Left kidney (tissue), 8 donors: ENCODE measurements at places on chromosomes 3 and 15. TPM values are rescaled to one million over a fixed set of nuclear protein-coding genes. Genes with fewer than 3 reads are reported as not detected.

The CIDEC gene
- polyA plus RNA-seq: not detected

The TIGIT gene
- 0.08 TPM for polyA plus RNA-seq

The SERPINI2 gene
- polyA plus RNA-seq: 1.9 TPM

The CDC25A gene
- 14.1 TPM for polyA plus RNA-seq

The PLOD2 gene
- 171 TPM for polyA plus RNA-seq

The MAP1A gene
- polyA plus RNA-seq: 9.3 TPM

The KBTBD13 gene
- 0.07 TPM for polyA plus RNA-seq

The CALML4 gene
- polyA plus RNA-seq: 34.3 TPM

The ITGA11 gene
- 3.6 TPM for polyA plus RNA-seq

The GPR62 gene
- 0.48 TPM for polyA plus RNA-seq

The GPR149 gene
- polyA plus RNA-seq: not detected

DNA sequence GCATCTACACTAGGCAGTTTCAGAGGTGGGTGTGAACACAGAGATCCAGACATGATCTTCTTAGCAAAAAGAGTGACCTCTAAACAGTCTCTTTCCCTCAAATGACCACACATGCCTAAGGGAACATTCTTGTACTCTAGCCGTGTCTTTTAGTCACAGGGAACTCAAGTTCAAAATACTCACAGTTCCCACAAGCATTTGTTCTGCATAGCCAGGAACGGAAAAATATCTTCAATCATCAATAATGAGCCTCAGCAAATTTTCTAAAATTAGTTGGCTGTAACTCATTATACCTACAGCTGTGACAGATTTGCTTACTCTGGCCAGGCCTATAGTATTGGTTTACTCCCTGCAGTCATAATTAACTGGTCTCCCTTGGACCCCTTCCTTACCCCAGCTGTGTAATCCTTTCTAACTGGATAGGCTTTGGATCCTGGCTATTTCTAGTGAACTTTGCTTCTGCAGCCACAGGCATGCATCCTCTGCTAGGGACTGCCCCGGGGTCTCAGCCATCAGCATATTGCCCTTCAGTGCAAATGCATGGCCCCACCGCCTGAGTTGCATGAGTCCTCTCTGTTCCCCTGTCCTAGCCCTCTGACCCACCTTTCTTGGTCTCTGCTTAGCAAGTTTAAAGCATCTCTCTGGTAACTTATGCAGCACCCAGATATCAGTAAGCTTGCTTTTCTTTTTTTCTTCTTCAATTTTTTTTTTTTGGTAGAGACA lies 56.0 kb upstream of the HACD2 start:
- no peak for DNase-seq

DNA sequence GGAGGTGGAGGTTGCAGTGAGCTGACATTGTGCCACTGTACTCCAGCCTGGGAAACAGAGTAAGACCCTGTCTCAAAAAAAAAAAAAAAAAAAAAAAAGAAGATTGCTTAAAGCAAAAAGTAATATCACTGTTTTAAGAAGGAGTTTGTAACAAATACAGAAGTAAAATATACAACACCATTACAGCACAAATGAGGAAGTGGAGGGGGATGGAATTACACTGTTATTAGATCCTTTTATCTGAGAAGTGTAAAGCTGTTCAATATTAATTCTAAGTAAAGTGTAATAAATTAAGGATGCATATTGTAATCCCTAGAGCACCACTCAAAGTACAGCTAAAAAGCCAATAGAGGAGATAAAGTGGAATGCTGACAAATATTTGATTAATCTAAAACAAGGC lies 47.0 kb upstream of the SNRPA1 start:
- no peak for DNase-seq

GRCh38 chr3:105842943-105843342 lies 25.9 kb downstream of the CBLB start:
- DNase-seq: no peak

- no peak for DNase-seq
Measured at GRCh38 chr3:17915341-17915740, 172.9 kb upstream of the TBC1D5 start.

- DNase-seq: no peak
Measured at GRCh38 chr15:75923756-75924155, 20.1 kb downstream of the FBXO22 start.

DNA sequence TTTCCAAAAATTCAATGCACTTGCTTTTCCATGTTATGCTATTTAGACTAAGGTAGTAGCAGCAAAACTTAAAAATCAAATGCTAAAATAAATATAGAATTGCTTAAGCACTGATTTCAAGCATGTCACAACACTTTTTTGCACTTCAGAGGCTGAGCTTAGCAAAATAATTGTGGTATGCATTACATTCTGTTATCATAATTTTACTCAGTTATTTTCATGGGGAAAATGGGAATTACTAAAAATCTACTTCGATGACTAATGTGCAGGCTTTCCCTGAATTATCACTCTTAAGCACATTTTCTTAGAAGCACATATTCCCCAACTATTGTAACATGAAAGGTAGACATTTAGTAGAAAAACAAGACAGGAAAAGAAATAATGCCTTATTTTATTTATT lies 322.4 kb upstream of the CBLB start:
- DNase-seq: no peak

- DNase-seq: no peak
Measured at GRCh38 chr3:72818092-72818773, 30.0 kb downstream of the SHQ1 start.

GRCh38 chr3:17078926-17079465 lies 194.2 kb downstream of the PLCL2 start:
- DNase-seq: no peak

DNA sequence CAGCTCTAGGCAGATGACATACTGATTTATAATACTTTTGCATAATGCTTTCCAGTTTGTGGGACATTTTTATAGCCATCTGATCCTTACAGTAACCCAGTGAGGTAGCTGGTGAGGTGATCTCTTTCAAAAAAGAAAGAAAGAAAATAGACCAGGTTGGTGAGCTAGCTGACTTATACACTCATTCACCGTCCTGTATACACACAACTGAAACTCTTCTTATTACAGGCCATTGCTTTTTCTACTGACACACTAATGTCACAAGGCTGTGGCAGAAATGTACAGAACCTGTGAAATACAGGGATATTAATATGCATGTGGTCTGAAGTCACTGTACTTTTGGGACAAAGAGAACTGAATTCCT lies 150.2 kb upstream of the BHLHE40 start:
- DNase-seq: no peak

GRCh38 chr3:124347418-124347817 lies 355.5 kb upstream of the ROPN1 start:
- no peak for DNase-seq

GRCh38 chr3:44721231-44722102 lies 8.0 kb upstream of the ZNF501 start:
- no peak for DNase-seq

GRCh38 chr15:58081456-58081855 lies 15.9 kb upstream of the ALDH1A2 start:
- DNase-seq: no peak

GRCh38 chr3:56375654-56376053 lies 92.6 kb downstream of the ERC2 start:
- DNase-seq: no peak

- no peak for DNase-seq
Measured at GRCh38 chr3:126170073-126170777, 10.2 kb downstream of the ALDH1L1 start.

GRCh38 chr3:72177075-72178050 lies 392.4 kb upstream of the PROK2 start:
- peak; percentile 46 for DNase-seq

- DNase-seq: no peak
Measured at GRCh38 chr3:4856986-4857385, 122.3 kb upstream of the BHLHE40 start.

DNA sequence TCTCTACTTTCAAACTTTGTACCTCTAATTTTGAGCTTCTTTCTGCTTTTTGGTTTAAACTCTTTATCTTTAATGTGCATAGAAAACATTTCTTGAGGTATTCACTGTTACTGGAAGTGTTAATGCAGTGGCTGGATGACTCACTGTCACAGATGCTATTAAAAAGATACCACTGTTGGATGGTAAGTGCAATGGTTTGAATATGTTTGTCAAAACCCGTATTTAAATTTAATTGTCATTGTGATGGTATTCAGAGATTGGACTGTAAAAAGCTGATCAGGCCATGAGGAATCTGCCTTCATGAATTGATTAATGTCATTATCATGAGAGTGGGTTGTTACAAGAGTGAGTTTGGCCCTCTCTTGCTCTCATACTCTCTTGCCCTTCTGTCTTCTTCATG lies 70.6 kb downstream of the AP4E1 start:
- no peak for DNase-seq

DNA sequence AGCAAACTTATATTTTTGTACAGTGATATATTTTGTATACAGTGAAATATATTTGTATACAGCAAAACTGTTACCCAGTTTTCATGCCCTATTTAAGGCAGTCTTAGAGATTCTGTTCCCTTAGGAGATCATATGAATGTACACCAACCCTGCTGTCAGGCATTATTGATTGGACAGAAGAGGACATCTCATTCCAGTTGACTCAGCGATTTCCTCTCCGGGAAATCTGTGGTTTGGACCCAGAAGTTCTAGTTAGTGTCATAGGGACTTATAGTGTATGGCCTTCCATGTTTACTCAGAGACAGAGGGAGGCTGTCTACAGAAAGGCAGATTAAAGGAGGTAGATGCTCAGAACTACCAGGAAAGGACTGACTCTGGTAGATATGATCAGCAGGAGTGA lies 318.8 kb upstream of the KCNMB2 start:
- no peak for DNase-seq

GRCh38 chr3:10011631-10012030 lies 14.6 kb upstream of the FANCD2 start:
- no peak for DNase-seq

DNA sequence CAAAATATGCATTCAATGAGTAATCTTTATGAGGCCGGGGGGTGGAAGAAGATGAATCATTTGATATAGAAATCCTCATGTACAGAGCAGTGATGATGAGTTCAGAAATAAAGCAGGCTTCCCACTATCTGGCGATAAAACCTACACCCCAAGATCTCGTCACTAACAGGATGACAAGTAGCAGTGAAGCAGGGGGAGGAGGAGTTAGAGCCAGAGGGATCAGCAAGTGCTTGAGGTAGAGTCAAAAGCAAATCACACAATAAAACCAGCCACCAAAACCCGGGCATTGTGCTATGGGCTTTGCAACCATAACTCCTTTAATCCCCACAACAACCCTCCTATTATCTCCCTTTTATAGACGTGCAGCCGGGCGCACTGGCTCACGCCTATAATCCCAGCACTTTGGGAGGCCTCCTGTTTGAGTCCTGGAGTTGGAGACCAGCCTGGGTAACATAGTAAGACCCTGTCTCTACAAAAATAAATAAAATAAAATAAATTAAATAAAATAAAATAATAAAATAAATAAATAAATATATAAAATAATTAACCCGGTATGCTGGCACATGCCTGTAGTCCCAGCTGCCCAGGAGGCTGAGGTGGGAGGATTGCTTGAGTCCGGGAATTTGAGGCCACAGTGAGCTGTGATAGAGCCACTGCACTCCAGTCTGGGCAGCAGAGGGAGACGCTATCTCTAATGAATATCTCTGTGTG lies 53.0 kb downstream of the STARD5 start:
- no peak for DNase-seq

DNA sequence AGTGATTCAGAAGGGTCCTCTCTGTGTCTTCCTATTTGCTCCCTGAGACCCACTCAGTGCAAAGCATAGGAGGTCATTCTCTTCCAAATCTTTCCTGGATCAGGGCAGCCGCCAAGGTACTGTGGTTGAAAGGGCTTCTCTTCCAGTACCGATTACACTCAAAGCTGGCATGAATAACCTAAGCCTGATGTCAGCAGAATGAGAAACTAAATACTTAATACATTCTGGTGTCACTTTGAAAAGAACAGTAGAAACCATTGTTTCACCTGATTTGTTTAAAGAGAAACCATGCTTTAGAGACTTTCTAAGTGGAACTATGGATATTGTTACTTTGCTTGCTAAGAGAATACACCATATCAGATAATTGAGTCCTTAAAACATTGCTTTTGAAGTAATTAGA lies 50.2 kb downstream of the PDHB start:
- DNase-seq: no peak

DNA sequence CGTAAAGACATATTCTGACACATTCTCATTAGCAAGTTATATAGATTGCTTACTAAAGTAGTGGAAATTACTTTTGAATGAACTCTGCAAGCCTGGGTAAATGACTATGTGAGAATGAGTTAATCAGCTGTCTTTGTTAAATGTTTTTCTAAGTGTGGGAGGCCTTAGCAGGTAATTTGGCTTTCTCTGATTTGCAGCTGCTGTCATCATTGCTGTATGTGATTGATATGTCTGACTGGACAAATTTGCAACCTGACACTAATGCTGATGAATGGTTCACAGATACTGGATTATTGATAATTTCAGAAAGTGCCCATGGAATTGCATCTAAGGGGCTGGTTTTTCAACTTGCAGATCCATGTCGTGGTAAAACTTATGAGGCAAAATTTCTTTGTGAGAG lies 372.2 kb upstream of the SGO1 start:
- no peak for DNase-seq

GRCh38 chr3:58441514-58442450 lies 8.2 kb upstream of the PDHB start:
- no peak for DNase-seq

DNA sequence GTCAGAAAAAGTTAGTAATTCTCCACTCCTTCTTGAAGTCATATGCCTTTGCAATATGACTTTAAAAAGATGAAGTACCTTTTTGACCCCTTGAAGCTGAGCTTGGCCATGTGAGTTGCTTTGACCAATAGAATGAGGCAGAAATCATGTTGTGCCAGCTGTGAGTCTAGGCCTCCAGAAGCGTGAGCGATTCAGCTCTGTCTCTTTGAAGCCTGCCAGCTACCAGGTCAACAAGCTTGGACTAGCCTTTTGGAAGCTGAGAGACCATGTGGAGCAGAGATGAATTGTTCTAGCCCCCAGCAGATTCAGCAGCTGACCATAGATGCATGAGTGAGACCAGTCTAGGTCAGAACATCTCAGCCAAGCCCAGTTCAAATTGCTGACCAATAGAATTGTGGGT lies 69.8 kb upstream of the EOMES start:
- no peak for DNase-seq

DNA sequence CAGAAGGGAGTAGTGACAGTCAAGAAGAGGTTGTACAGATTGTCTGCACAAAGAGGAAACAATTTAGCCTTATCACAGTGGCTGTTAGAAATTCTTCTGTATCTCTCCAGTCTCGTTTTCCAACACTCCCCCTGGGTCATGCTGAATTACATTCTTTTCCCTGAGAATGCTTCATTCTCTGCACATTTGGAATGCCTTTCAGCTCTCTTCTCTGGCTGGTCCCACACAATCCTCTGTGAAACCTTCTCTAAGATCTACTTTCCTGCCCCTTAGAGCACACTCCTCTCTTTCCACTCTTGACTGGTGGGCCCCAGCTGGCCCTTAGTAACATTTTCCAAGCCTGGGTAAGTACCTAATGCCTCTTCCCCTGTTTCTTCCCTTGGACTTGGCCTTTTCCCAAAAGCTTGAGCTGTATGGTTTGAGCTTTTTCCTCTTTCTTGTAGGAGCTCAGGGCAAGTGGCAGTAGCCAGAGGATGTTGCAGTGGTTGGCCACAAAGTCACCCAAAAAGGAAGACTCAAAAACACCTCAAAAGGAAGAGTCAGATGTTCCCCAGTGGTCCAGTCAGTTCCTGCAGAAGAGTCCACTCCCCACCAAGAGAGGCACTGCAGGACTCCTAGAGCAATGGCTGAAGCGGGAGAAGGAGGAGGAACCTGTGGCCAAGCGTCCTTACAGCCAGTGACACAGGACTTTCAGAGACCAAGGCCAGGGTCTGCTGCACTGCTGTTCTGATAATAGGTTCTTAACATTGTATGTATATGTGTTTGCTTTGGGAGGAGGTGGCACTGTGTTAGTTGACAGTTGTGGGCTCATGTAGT lies 25.7 kb downstream of the HMCES start:
- no peak for DNase-seq
